Pons (tissue), 1 donor: ENCODE measurements at places on chromosomes 6 and 20.

- no peak for DNase-seq
Observed at GRCh38 chr6:131317516-131317915, 182.2 kb downstream of the AKAP7 start.

- DNase-seq = no peak
Observed at GRCh38 chr20:41534170-41534569, 84.0 kb downstream of the CHD6 start.

DNA sequence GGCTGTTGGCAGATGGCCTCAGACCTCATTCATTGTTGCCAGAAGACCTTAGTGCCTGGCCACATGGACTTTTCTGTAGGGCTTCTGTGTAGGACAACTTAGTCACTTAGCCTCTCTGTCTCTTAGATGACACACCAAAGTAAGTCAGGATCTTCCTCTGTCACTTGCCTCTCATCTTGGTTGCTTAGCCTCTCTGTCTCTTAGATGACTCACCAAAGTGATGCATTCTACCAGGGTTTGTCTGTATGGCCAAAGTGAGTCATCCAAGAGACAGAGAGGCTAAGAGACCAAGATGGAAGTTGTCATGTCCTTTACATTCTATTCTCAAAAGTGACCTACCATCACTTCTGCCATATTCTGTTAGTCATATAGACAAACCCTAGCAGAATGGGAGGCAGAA is 255.9 kb upstream of the DEFB112 start:
- no peak for DNase-seq

DNA sequence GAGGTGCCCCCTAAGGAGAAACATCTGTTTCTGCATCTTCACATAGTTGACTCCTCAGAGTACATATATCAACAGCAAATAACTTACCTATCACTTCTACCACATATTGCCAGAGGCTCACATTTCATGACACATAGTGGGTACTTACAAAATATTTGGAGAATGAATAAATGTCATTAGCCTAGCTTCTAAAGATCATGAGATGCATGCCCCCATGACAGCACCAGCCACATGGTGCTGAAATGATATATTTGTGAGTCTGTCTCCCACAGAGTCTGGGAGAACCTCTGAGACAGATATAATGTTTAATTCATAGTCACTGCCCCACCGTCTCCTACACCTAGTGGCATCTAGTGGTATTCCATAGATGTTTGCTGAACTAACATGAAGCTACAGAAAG is 555.6 kb downstream of the KIF16B start:
- DNase-seq = no peak

- no peak for DNase-seq
Observed at GRCh38 chr6:79033279-79033678, 44.8 kb downstream of the PHIP start.

- peak; percentile 39 for DNase-seq
Observed at GRCh38 chr6:12051861-12052368, 39.8 kb downstream of the HIVEP1 start.
